D341Med (cell line): ENCODE measurements at places on chromosomes 3 and 15.
A peak's percentile ranks its signal among the peaks of the same experiment; 100 is the strongest.

DNA sequence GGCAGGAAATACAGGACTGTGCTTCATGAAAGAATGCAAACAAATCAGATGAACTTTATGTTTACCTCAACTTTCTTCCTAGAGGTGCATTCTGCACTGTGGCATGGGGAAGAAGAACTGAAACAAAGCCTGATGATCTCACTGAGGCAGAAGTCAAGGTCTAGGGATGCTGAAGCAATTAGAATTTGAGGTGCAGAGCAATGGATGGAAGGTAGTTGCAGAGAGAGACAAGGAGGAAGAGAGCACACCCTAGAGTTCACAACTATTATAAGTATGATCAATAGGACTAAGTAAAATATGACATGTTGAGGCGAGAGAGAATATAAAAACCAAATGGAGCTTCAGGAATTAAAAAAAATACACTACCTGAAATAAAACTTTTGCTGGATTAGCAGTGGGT, 420.1 kb downstream of the EDEM1 start:
- no peak for DNase-seq

GRCh38 chr3:152243301-152243711, 25.4 kb upstream of the MBNL1 start:
- DNase-seq = no peak

DNA sequence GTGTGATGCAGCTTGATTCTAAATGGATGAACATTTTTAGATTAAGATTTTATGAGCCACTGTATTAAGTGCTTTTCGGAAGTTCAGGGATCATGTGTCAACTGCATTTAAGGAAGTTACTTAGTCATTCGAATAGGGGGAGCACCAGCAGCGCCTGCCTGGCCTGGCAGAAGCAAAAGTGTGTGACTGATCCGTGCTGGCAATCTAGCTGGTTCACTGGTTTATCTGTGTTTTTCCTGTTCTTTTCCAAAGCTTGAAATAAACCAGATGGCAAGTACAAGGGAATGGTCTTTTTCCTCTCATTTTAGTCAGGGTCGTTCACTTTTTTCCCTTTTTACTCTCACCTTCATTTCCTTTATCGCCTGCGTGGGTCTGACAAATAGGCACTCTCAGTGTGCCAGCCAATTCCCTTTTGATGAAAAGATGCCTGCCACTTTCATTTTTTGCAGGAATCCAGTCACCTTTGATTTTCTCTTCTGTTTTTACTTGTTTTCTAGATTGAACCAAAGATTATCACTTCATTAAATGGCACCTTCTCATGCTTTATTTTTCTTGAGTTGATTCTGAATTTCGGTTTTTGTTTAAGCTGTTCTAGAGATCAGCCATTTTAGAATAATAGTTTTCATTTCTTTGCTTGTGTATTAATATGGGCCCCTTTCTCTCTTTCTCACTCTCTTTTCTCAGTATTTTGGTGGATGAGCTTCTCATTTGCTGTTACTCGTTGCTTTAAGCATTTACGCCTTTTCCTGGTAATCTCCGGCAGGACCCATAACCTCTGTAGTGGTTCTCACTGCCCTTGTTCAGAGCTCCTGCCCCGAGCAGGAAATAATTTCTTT, 2.8 kb downstream of the ABHD2 start:
- no peak for DNase-seq

DNA sequence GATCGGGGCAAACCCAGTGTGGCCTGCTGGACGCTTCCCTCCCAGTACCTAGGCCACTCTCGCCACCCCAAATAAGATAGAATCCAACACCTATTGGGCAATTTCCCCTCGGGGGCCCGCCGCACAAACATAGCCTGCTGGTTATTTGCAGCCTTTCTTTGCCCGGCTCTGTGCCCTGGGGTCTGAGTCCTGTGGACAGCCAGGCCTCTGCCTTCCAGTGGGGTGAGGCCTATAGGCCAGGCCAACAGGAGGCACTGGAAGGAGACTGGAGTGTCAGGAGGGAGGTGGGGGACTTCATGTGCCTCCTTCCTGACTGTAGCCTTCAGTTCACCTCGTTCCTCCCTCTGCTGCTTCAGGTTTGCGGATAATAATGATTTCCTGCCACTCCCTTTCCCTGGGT, 47.4 kb upstream of the LDHAL6B start:
- DNase-seq = no peak

- DNase-seq = no peak
Observed at GRCh38 chr3:121956363-121956762, 62.2 kb downstream of the SLC15A2 start.

DNA sequence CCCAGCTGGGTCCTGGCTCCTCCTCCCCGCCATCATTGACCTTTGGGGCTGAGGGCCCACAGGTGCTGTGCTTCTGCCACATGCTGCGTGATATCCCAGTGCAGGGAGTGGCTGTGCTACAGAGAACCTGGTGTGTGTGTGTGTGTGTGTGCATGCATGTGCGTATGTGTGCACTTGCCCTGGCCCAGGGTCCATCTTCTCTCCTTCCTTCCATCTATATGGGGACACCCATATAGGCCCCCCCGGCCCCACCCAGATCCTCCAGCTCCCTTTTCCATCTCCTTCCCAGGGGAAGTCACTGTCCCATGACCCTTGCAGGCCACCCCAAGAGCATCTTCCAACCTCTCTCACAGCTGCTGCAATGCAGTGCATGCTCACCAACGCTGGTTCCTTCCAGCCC, 12.6 kb downstream of the RASGRF1 start:
- DNase-seq = no peak

DNA sequence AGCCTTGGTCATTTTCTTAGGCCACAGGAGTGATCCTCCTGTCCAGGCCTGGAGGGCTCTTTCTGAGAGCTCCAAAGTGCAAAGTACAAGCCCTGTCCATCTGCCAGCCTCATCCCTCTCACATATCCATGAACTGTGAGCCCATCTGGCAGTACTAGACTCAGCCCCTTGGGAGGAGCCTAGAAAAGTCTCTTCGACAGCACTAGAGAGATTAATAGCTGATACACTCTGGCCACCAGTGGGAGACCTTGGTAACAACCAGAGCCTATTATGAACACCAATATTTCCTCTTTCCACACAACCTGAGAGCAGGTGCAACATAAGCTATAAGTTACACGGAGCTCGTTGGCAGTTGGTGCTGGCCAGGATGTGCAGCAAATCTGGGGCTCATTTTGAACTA, 59.5 kb upstream of the DCLK3 start:
- no peak for DNase-seq

DNA sequence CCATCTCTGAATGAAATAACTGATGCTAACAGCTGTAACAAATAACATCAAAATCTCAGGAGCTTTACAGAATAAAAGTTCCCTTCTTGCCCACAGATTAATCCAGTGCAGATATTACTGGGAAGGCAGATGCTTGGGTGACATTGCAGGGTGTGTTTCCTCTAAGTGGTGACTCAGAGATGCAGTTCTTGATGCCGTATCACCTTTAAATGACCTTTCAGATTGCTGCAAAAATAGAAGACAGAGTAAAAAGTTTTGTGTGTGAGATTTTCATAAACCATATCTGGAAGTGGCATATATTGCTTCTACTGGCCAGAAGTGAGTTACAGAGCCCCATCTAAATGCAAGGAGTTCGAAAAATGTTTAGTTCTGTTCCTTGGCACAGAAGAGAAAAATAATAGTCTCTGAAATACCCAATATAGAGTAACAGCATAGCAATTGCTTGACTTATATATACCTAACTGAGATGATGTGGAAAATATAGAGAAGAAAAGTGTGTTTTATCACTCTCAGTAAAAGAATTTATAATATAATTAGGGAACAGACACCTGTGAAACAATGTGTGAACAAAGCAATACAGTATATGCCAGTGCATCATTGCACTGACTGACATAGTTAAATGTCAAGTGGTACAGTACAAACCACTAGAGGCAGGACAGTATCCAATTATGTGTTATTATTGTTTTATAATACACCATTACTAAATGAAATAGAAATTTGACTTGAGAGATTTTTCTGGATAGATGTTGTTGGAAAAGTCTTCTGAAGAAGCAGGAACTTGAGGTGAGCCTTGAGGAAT, 430.7 kb upstream of the CBLB start:
- no peak for DNase-seq

GRCh38 chr3:190224863-190225692, 97.2 kb downstream of the CLDN1 start:
- peak; percentile 25 for DNase-seq

DNA sequence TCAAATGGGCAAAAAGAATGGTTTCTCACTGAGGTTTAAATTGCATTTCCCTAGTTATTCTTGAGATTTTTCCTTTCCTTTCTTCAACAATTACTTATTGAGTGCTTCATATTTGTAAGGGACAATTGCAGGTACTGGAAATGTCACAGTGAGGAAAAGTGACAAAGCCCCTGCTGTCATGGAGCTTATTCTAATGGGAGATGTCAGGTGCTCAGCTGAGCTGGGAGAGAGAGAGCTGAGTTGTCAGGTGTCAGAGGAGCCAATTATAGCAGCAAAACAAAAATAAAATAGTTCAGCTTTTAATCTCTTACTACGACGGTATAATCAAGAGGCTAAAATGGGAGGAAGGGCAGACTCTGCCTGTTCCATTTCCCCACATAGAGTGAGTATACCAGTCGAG, 42.0 kb downstream of the CD86 start:
- no peak for DNase-seq

DNA sequence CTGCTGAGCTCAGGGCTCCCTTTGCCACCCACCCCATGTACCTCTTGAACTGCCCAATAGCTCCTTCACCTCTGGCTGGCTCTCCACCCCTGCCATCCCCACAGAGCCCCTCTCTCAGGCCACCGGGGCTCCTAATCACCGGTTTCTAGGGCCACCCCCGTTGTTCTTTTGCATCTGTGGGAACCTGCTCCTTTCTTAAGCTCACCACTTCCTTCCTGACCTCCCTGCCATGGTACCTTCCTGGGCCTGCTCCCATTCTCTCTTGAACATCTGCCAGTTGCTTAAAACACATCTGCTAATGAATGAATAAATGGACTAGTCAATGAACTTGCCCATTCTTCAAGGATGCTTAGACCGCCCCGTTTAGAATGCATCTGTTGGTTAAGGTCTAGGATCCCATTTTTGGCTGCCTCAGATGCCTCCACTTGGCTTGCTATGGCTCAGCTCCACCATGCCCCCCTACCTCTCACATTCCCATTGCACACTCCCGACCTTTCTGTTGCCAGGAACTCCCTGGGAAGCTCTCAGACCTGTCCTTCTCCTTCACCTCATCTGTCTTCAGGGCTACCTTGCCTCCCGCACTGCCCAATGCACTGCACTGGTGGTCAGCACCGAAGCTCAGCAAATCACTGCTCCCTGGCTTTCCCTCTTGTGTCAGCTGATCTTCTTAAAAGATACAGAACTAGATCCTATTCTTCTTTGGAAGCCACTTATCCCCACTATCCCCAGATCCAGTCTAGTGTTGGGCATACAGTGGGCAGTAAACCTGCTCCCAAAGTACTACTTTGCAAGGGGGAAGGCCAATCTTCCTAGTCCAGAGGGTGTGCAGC, 9.1 kb downstream of the AMOTL2 start:
- no peak for DNase-seq

- no peak for DNase-seq
Observed at GRCh38 chr3:18635215-18635614, 210.1 kb upstream of the SATB1 start.
